Retina (tissue), 1 donor: ENCODE measurements at places on chromosomes 6 and 20.

- DNase-seq, result peak; percentile 86
Measured at GRCh38 chr6:89985751-89986493, 91.7 kb downstream of the GJA10 start.

DNA sequence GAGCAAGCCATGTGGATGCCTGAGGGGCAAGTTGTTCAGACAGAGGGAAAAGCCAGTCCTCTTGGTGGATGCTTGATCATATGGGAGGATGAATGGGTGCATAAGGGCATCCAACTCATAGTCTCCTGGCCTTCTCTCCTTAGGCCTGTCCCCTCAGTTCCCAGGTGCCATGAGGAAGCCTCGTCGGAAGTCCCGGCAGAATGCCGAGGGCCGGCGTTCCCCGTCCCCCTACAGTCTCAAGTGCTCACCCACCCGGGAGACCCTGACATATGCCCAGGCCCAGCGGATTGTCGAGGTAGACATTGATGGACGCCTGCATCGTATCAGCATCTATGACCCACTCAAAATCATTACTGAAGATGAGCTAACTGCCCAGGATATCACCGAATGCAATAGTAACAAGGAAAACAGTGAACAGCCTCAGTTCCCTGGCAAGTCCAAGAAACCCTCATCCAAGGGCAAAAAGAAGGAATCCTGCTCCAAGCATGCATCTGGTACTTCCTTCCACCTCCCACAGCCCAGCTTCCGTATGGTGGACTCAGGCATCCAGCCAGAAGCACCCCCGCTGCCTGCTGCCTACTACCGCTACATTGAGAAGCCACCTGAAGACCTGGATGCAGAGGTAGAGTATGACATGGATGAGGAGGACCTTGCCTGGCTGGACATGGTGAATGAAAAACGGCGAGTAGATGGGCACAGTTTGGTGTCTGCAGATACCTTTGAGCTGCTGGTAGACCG lies 3.8 kb downstream of the BRPF3 start:
- no peak for DNase-seq

- DNase-seq, result no peak
Measured at GRCh38 chr6:124522335-124522734, 439.9 kb upstream of the RNF217 start.

DNA sequence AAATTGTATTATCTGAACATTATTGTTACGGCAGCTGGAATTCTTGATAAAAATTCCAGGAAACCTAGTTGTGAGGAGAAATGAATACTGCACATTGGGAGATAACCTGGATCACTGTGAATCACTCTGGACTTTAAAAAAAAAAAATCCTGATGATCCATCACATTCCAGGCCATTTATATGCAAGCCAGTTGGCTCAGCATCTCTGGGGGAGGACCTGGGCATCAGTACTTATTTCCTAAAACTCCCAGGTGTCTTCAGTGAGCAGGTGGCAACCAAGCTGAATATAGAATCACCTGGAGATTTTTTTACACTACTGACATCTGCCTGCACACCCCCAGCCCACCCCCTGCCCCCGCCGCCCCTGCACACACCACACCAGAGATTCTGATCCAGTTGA lies 39.1 kb upstream of the SIRT5 start:
- DNase-seq, result no peak

- DNase-seq, result no peak
Measured at GRCh38 chr6:52617087-52617486, 40.2 kb upstream of the TRAM2 start.

DNA sequence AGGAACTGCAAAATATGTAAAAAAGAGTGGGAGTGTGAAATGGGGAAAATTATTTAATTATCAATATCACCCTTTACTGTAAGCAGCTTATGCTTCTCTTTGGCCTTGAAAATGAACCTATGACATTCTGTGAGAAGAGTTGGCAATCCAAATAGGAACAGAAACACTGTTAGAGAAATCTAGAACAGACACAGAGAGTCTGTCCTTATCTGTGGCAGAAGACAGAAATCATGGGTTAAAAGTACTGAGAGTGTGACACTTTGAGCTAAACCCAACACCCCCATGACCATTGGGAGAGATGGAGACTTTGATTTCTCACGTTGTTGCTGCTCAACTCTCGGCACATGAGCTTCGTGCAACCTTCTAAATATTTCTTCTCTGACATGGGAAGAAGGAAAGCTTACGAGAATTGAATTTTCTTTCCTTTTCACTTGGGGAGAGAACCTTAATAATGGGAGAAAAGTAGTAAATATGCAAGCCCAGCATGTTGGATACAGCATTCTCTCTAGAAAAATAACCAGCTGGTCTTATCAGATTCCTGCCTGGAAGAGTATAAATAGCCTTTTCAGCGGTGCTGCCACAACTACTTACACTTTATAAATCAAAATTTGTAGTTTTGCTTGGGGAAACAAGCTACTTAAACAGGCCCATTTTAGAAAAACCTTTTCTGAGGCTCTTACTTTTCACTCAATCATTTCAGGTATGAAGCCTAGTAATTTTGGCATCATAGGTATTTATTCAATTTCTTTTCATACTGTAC lies 49.4 kb upstream of the NOX3 start:
- DNase-seq, result no peak

GRCh38 chr6:15793288-15793687 lies 130.5 kb upstream of the DTNBP1 start:
- DNase-seq, result no peak

DNA sequence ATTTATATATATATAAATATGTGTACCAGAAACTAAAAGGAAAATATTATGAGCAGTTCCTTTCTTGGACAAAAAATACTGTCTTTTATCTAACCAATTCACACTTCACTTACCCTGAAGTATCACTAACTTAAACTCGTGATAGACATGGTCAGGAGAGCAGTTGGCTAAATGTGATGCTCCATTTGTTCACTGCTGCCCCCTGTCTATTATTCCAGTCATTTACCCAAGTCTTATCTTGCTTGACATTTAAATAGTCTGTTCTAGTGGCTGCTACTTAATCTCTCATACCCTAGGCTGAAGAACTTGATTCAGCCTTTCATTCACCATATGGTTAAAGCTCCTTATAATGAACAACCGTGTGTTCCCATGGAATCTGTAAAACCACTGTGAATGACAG lies 789.6 kb upstream of the EYS start:
- DNase-seq, result no peak

DNA sequence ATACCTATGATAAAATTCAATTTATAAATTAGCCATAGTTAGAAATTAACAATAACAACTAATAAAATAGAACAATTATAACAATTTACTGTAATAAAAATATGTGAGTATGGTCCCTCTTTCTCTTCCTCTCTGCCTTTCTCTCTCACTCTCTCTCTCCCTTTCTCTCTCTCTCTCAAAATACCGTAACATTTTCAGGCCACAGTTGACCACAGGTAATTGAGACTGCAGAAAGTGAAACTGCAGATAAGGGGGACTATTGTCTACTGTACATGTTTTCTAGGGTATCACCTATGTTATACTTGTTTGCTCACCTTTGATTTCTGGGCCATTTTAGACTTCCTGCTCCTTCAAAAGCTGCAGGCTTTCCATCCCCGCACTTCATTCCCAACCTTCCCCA lies 46.8 kb downstream of the LY86 start:
- no peak for DNase-seq

DNA sequence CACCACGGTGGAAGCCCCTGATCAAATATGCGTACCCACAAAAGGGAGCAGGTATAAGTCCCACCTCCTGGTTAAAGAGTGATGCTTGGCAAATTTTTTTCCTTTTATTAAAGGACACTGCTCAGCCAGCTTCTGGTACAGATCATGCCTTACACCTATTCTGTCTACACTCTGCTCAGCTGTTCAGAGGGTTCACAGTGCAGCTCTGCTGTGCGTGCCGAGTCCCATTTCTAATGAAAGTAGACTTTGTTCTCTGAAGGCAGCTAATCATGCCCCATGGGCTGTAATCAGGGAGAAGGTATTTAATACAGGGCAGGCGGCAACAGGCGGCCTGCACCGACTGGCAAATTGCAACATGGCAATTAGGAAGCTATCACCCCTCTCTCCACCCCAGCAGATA lies 16.3 kb downstream of the LRRC73 start:
- DNase-seq, result no peak

GRCh38 chr6:99821164-99821563 lies 172.9 kb downstream of the MCHR2 start:
- DNase-seq, result no peak

- no peak for DNase-seq
Measured at GRCh38 chr6:137894779-137895385, 27.8 kb downstream of the TNFAIP3 start.

DNA sequence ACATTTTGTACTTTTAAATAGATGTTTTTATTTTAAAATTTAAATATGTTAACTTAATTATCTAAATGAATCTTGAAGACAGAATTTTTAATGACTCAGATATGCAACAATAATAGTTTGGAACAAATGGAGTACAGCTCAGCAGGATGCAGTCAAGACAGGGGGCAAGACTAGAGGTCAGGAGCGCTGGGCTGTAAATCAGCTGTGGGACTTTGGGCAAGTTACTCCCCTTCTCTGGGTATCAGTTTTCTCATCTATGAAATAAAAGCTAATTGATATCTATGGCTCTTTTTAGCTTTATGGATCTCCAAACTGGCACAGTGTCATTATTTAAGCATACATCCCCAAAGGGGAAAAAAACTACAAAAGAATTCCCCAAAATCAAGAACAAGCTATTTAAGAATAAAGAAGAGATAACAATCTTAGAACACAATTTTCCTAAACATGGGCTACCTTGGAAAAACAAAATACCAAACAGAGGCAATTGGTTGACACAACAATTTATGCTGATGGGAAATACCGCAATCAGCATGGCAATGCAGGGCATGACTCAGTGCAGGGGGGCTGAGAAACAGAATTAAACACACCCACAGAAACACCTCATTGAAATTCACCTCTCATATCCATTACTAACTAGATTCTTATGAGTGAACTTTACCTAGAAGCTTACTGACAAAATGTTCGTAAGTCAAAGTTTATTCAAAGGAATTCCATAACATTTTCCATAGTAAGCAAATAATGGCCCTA lies 188.2 kb downstream of the SIM1 start:
- no peak for DNase-seq

DNA sequence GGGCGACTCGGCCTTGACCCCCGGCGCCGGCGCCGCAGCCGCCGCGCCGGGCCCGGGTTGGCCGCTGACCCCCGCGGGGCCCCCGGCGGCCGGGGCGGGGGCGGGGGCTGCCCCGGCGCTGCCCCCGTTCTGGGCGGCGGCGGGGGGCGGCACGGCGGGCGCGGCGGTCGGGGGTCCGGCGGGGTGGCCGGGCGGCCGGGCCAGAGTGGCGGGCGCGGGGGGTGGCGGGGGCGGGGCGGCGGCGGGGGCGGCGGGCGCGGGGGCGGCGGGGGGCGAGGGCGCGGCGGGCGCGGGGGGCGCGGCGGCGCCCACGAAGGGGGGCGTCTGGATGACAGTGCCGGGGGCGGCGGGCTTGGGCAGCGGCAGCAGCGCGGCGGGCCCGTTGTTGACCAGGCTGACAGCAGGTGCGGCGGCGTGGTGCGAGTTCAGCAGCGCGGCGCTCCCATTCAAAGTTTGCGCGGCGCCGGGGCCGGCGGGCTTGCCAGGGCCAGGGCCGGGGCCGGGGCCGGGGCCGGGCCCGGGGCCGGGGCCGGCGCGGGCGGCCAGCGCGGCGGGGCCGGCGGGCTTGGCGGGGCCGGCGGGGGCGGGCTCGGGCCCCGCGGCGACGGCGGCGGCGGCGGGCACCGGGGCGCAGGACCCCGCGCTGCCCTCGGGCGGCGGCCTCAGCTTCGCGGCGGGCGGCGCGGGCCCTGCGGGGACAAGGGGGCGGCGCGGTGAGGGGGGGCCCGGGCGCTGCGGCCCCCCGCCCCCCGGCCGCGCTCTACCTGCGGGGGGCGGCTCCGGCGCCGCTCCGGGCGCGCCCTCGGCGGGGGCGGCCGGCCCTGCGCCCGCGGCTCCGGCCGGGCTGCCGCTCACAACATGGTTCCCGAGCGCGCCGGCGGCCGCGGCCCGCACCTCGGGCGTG lies 659 bp downstream of the TAF4 start:
- DNase-seq, result no peak

GRCh38 chr6:7646394-7646793 lies 56.4 kb downstream of the SNRNP48 start:
- DNase-seq, result no peak

DNA sequence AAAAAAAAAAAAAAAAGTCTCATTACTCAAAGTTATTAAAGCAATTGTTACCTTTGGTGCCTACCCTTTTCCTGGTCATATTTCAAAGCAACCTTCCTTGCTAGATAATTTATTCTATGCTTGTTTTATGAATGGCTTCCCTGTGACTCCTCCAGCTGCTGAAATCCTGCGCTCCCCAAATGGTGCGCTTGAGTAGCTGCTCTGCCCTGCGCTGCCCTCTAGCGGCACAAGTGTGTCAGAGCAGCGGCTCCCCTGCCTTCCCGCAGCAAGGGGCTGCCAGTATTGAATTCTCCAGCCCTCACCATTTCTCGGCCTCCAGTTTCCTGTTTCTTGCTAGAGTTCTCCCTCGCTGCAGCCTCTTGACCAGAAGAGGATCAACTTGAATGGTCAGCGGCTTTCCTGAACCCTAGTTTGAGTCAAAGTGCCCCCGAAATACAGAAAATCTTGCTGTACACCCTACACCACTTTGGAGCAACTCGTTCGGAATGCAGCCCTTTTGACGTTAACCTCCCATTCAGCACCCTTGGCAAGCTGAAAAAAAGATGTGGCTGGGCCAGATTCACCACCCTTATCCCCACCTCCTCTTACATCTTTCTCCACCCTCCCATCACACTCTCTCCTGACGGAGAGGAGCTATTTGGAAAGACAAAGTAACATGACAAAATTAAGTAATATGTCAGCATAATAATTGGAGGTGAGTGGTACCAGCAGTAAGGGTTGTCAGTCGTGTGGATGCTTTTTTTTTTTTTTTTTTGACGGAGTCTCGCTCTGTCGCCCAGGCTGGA lies 60.4 kb upstream of the KLHL31 start:
- DNase-seq, result peak; percentile 84

GRCh38 chr20:57663681-57664451 lies 43.6 kb upstream of the ZBP1 start:
- no peak for DNase-seq

- no peak for DNase-seq
Measured at GRCh38 chr20:4633780-4634179, 87.9 kb upstream of the PRND start.
